Inflammatory macrophage (primary cell): ENCODE measurements at places on chromosomes 7 and 10.

DNA sequence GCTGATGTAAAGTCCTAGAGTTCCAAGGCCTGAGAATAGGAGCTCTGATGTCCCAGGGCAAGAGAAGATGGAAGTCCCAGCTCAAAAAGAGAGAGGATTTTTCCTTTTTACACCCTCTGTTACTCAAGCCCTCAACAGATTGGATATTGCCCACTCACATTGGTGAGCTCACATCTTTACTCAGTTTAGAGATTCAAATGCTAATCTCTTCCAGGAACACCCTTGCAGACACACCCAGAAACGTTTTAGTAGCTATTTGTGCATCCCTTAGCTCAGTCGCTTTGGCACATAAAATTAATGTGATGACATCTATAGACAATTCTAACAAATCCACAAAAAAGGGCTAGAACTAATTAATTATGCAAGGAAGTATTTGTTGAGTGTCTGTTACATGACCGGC, 27.1 kb downstream of the ARMC3 start:
- DNase-seq = no peak

- no peak for DNase-seq
Observed at GRCh38 chr10:10865303-10865702, 152.4 kb upstream of the CELF2 start.

GRCh38 chr7:95921543-95921942, 149.2 kb downstream of the DYNC1I1 start:
- no peak for DNase-seq

- DNase-seq = no peak
Observed at GRCh38 chr10:115653473-115653872, 560.3 kb downstream of the ATRNL1 start.

- DNase-seq = peak; percentile 47
Observed at GRCh38 chr10:48306870-48307710, 613 bp downstream of the MAPK8 start.

GRCh38 chr7:1030444-1031070, 13.8 kb upstream of the GPR146 start:
- no peak for DNase-seq

DNA sequence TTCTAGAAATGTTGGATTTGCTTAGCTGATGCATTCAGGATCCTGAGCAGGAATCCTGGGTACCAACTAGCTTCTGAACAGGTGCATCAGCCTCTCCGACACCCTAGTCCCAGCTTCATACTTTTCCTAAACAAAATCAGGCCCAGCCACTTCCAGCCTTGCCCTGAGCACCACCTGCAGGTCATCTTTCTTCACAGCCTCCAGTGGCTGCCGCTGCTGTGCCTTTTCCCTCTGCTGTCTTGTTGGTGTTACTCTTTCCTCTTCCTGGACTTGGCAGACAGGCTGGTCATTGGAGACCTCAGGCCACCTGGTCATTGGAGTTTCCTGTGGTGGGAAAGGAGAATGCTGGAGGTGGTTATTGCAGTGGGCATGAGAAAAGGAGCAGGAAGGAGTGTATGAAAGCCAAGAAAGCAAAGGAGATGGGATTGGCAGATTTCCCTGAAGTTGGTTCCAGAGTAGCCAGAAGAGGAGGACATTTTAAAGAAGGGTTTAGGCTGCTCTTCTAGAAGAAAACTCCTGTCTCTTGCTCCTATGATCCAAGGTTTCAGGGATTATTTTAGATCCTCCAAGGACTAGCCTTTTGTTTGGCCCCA, 48.2 kb upstream of the NFKB2 start:
- no peak for DNase-seq
